Hematopoietic multipotent progenitor cell (in vitro differentiated cells): ENCODE measurements at places on chromosomes 5 and 9. TPM values are rescaled to one million over a fixed set of nuclear protein-coding genes. Genes with fewer than 3 reads are reported as not detected.

Gene GABRA6
- total RNA-seq = not detected

Gene PLPP7
- 5.9 TPM for total RNA-seq

Gene WNT8A
- total RNA-seq = 1.1 TPM

Gene C1QTNF2
- 0.27 TPM for total RNA-seq

Gene ARSI
- under 0.01 TPM for total RNA-seq
